Glutamatergic neuron (in vitro differentiated cells): ENCODE measurements at places on chromosomes 12 and 14. TPM values are rescaled to one million over a fixed set of nuclear protein-coding genes. Genes with fewer than 3 reads are reported as not detected.

BRF1 gene
- total RNA-seq, result 54.6 TPM

PLCZ1 gene
- not detected for total RNA-seq

LRFN5 gene
- 7.3 TPM for total RNA-seq

DUSP16 gene
- total RNA-seq, result 39.0 TPM

TRIM9 gene
- total RNA-seq, result 11.9 TPM

AKAP3 gene
- 3.3 TPM for total RNA-seq

RTL1 gene
- not detected for total RNA-seq

C12orf60 gene
- 0.88 TPM for total RNA-seq

RGS6 gene
- total RNA-seq, result 1.2 TPM

TSPAN19 gene
- 2.9 TPM for total RNA-seq

CIROP gene
- not detected for total RNA-seq

IL26 gene
- not detected for total RNA-seq

LRRC10 gene
- not detected for total RNA-seq

NINJ2 gene
- 0.76 TPM for total RNA-seq

CLEC4C gene
- total RNA-seq, result not detected

GRCh38 chr14:101961011-101961721 is 3.2 kb upstream of the DYNC1H1 start:
- peak; percentile 83 for DNase-seq

- no peak for DNase-seq
Measured at GRCh38 chr12:30047516-30048254, 263.9 kb upstream of the TMTC1 start.

- DNase-seq, result no peak
Measured at GRCh38 chr14:90691627-90692026, 124.6 kb downstream of the TTC7B start.

- no peak for DNase-seq
Measured at GRCh38 chr14:98244966-98245569, 1026.9 kb downstream of the BCL11B start.

DNA sequence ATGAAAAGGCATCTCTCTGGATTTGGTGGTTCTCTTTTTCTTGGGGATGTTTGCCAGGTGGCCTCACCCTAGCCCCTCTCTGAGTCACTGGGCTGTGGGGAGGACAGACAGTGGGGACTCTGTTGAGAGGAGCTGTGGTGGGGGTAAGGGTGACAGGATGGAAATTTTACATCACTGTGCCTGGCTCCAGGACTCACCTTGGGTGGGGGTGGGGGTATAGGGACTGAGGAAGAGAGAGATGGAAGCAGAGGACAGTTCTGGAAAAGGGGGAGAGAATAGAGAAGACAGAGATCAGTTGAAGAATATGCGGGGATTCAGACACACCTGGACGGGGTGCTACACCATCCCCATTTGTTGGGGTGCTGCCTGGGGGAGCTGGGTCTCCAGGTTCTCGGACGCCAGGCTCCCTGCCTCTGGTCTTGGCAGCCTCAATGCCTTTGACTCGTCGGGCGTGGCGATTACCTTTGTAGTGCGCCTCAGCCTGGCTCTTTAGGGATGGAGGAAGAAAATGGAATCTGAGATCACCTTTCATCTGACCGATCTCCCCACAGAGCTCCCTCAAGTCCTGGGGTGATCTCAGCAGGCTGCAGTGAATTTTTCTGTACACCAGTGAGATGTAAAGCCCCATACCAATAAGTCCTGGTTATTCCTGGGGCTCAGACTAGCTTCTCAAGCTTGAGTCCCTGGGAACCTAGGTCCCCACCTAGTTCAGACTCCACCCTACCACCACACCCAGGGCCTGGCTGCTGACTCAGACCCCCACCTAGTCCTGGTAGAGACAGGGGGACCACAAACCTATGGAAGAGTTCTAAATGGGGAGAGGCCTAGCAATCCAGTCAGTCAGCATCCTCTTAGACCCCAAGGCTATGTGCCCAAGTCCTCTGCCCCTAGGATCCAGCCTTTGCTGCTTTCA is 9.6 kb upstream of the GPR84 start:
- DNase-seq, result no peak

- no peak for DNase-seq
Measured at GRCh38 chr14:21244544-21244943, 24.7 kb downstream of the HNRNPC start.

DNA sequence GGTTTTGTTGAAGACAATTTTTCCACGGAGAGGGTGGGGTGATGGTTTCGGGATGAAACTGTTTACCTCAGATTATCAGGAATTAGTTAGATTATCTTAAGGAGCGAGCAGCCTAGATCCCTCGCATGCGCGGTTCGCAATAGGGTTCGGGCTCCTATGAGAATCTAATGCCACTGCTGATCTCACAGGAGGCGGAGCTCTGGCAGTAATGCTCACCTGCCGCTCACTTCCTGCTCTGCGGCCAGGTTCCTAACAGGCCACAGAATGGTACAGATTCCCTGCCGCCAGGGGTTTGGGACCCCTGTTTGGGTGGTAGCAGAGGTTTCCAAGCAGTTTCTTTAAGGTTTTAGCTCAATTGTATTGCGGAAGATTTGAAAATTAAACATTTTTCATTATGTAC is 439.8 kb upstream of the OR4E1 start:
- DNase-seq, result no peak

DNA sequence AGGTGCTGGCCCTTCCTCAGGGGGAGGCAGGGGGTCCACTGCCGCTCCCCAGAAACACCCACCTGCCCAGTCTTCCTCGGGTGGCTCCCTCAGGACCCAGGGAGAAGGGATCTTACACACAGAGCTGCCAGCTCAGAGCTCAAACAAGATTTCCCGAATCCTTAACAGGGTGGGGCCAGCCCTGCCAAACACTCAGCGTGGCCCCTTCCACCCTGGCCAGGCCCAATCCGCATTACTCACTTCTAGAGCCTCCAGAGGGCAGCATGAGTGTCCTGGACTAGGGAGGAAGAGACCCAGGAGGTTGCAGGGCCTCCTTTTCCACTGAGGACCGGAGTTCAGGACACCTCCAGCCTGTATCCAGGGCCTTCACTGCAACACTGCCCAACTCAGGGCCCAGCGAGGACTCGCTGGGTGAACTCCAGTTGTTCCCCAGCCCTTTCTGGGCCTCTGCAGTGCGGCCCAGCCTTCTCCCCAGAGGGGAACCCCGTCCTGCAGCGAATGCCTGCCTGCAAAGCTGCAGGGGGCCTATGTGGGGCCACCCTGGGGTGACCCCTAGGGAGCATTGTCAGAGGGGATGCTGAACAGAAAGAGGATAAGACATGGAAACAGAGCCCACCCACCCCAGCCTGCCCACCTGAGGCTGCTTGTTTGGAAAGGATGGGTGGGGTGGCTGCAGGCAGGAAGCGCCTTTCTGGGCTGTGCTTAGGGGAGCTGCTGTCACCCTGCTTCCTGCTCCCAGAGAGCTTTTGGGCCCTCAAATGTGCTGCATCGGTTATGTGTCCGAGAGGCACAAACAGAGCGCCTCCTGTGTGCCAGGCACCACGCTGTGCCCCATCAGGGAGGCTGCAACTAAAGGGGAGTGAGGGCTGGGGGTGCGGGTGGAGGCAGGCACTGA is 43.8 kb downstream of the CCNK start:
- DNase-seq, result peak; percentile 15

- DNase-seq, result no peak
Measured at GRCh38 chr12:42756841-42757623, 167.5 kb upstream of the PRICKLE1 start.

GRCh38 chr12:806200-806791 is 53.9 kb downstream of the WNK1 start:
- DNase-seq, result no peak

GRCh38 chr14:103762541-103762940 is 46.9 kb downstream of the ZFYVE21 start:
- DNase-seq, result no peak

DNA sequence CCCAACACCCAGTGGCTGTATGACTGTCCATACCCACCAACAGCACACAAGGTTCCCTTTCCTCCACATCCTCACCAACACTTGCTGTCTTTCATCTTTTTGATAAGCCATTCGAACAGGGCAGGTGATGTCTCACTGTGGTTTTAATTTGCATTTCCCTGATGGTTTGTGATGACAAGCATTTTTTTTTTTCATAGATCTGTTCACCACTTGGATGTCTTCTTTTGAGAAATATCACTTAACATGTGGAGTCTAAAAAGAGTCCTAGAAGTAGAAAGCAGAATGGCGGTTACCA is 198.1 kb upstream of the DIO3 start:
- no peak for DNase-seq

DNA sequence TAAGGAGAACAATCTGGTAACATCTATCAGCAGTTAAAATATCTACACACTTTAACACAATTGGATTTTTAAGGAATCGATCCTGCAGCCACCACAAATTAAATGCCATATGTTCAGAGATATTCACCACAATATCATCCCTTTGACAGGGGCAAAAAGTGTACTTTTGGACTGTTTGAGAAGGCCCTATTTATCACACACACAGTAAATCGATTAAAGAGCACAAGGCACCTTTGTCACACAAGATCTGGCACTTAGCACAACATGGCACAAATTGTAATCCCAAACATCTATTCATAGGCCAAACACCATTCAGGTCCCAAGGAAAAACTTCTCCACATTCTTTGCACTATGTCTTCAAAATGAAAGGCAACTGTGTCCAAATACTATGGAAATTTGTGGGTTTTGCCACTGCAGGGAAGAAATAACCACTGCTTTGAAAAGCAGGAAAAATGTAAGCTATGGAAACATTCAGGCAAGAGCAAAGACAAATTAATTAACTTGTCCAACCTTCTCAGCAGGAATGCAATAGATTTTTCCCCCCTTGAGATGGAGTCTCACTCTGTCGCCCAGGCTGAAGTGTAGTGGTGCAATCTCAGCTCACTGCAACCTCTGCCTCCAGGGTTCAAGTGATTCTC is 282.5 kb upstream of the TMPO start:
- DNase-seq, result no peak

DNA sequence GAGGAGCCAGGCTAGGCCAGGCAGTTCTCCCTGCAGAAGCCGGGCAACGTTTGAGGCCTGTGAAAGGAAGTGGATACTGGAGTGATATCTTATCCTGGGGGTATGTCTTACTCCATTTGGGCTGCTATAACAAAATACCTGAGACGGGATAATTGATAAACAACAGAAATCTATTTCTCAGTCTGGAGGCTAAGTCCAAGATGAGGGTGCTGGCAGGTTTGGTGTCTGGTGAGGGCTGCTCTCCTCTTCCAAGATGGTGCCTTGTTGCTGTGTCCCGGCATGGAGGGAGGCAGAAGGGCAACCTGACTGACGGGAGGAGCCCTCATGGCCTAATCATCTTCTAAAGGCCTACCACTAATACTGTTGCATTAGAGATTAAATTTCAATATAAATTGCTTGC is 15.7 kb upstream of the GALNT6 start:
- DNase-seq, result no peak

- no peak for DNase-seq
Measured at GRCh38 chr12:116607039-116607438, 47.9 kb downstream of the MAP1LC3B2 start.

GRCh38 chr12:92036771-92037453 is 108.7 kb downstream of the BTG1 start:
- no peak for DNase-seq

- DNase-seq, result no peak
Measured at GRCh38 chr12:68831751-68832503, 23.9 kb downstream of the MDM2 start.

DNA sequence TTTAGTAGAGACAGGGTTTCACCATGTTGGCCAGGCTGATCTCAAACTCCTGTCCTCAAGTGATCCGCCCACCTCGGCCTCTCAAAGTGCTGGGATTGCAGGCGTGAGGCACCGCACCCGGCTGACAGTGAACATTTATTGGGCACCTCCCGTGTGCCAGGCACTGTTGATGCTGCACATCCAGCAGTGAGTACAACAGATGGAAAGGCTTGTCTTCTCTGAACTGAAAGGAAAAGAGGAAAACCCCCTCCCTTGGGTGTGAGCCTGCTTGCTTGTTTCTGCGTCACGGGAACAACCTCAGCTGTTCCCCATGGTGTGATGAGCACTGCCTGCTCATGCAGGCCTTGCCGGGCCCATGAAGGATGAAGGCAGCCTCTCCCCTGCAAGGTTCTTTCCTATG is 39.5 kb downstream of the DGLUCY start:
- DNase-seq, result no peak

DNA sequence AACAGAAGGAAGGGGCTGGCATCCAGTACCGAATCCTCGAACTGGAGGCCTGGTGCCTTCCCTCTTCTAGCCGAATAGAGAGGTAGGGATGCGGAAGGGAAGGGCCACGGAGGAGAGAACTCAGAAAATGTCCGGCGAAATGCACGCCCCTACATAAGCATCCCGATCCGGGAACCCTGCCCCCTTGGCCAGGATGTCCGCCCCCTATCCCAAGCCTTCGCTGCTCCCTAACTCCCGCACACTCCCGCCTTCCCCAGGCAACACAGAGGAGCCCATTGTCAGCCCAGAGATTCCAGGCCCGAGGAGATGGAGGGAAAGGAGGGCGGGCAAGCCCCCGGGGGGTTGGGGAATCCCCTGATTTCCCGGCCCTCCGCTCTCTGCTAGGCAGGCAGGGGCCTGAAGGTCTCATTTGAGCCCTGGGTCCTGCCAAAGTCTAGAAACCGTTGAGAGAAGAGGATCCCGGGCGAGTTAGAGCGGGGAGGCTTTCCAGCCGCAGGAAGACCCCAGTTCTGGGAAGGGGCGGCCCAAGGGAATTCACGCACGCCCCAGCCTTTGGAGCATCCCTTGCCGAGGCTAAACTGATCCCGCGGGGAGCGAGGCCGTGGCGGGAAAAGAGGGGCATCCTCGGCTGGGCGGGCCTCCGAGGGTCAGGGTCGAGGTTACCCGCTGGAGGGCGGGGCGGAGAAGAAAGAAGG is 569 bp upstream of the ARHGEF40 start:
- DNase-seq, result peak; percentile 42

DNA sequence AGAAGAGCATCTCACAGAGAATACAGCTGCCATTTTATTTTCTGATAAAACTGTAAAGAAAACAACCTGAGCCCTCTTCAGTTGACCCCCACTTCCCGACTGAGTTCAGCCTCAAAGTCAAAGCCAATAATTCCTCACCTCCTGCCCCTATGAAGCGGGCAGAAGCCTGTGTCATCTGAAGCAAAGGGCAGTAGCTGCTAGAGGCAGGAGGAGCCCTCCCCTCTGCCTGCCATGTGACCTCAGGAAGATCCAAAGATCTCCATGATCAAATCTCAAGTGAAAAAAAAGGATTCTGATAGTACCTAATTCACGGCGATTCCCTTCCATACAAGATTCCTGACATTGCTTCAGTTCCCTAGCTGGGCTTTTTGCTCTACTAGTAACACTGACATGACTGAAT is 223.1 kb upstream of the CAND1 start:
- no peak for DNase-seq

- DNase-seq, result no peak
Measured at GRCh38 chr14:31270196-31270772, 62.7 kb upstream of the HECTD1 start.

DNA sequence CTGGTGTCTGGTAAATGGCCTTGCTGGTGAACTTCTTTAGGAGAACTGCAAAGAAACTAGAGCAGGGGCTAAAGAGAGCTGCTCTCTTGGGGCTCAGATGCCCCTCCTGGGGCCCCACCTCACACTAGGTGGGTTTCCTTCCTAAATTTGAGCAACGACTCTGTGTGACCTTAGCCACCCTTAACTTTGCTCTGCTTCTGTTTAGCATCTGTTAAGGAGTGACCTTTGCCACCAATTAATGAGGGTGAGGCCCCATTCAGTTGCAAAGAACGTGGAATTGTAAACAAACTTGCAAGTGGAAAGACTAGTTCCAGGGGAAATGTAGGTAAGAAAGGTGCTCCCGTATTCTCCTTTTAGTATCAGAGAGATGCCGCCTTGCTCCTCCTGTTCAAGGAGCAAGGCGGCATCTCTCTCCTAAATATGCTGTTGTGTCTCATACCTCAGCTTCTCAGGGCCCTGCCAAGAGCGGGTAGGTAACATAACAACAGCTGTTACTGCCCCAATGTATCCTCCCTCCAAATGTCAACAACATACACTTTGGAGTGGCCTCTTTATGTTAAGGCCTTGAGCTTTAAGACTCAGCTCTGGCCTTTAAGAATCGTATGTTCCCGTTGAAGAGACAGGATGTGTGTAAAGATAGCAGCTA is 77.6 kb upstream of the FUT8 start:
- DNase-seq, result no peak
